Activated naive CD4-positive, alpha-beta T cell treated with anti-CD3 and anti-CD28 coated beads, Interleukin-2, amount 10 ng/mL, durations not matched to agents 5 hours and 36 hours (primary cell): ENCODE measurements at places on chromosomes 6 and 20. TPM values are rescaled to one million over a fixed set of nuclear protein-coding genes. Genes with fewer than 3 reads are reported as not detected.

EYA2 gene
- not detected for total RNA-seq

RCAN2 gene
- total RNA-seq: 0.07 TPM

CD93 gene
- 0.43 TPM for total RNA-seq

CALHM4 gene
- not detected for total RNA-seq

PTK7 gene
- 0.94 TPM for total RNA-seq

RNF144B gene
- total RNA-seq: 2.8 TPM

ESR1 gene
- total RNA-seq: 5.7 TPM

SYNJ2 gene
- total RNA-seq: 32.0 TPM
